ENCODE measurements at places on chromosomes 1 and 21. TPM values are rescaled to one million over a fixed set of nuclear protein-coding genes. Genes with fewer than 3 reads are reported as not detected.

DYRK1A gene
- total RNA-seq, result 76.9 TPM

DNA sequence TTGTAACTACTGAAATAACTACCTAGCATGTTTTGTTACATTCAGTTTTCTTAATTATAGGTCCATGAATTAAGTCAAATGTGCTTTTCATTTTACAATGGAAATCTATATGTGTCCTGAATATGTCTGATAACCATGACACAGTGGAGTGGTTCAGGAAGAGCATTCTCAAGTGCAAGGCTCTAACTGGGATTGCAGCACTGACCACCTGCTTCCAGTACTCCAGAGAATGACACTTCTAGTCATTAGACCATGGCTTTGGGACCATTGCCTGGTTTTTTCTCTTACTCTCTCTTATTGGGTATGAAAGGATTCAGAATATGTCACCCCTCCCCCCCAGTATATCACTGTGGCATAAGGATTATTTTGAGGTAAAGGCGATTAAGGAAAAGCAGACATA lies 204.9 kb upstream of the CACYBP start:
- DNase-seq, result no peak

PLD5 gene
- total RNA-seq, result 0.20 TPM

TLCD4 gene
- total RNA-seq, result 91.6 TPM

DNA sequence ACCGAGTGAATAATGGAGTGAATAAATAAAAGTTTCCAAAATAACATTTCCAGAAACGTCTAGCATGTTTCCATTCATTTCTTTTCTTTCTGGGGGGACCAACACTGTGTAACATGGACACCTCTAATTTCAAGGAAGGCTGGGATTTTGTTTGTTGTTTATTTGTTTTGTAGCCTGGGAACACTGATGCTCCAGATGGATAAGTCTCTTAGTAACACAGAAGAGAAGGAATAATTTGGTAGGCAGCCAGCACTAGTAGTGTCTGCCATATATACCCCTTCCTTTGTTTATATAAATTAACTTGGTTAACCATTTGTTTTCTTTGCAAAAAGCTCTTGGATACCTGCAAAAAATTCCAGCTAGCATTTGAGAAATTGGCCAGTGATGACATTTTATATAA lies 411.4 kb upstream of the DEPDC1 start:
- no peak for DNase-seq

APOBEC4 gene
- 0.09 TPM for total RNA-seq

All from right cardiac atrium (tissue), 5 donors.